ENCODE measurements at places on chromosomes 7 and 10. TPM values are rescaled to one million over a fixed set of nuclear protein-coding genes. Genes with fewer than 3 reads are reported as not detected.

IL2RA gene
- not detected for total RNA-seq

OPN1SW gene
- not detected for total RNA-seq

NPSR1 gene
- total RNA-seq: not detected

PLAU gene
- total RNA-seq: 1,509 TPM

CXCL12 gene
- 5.4 TPM for total RNA-seq

CALY gene
- not detected for total RNA-seq

AIMP2 gene
- total RNA-seq: 101 TPM

CDC14C gene
- total RNA-seq: 0.05 TPM

C10orf71 gene
- total RNA-seq: not detected

STEAP4 gene
- 2.1 TPM for total RNA-seq

HOXA13 gene
- under 0.01 TPM for total RNA-seq

ITIH5 gene
- total RNA-seq: 11.1 TPM

PTPN20 gene
- total RNA-seq: 9.5 TPM

CLCN1 gene
- not detected for total RNA-seq

TUBB8 gene
- not detected for total RNA-seq

ZNF117 gene
- total RNA-seq: 6.1 TPM

PCLO gene
- total RNA-seq: 0.35 TPM

ACSL5 gene
- total RNA-seq: 11.8 TPM

MLXIPL gene
- not detected for total RNA-seq

PPP1R17 gene
- not detected for total RNA-seq

NPFFR1 gene
- not detected for total RNA-seq

WIPF3 gene
- 0.35 TPM for total RNA-seq

ASIC3 gene
- total RNA-seq: 0.15 TPM

C10orf95 gene
- 0.25 TPM for total RNA-seq

RASA4B gene
- 0.85 TPM for total RNA-seq

MMRN2 gene
- 0.55 TPM for total RNA-seq

LBX1 gene
- not detected for total RNA-seq

CFAP58 gene
- total RNA-seq: 0.75 TPM

SLC39A12 gene
- not detected for total RNA-seq

SNX10 gene
- total RNA-seq: 88.0 TPM

VSTM4 gene
- total RNA-seq: 0.35 TPM

STK31 gene
- total RNA-seq: 0.25 TPM

MRPS17 gene
- 15.6 TPM for total RNA-seq

PPIF gene
- total RNA-seq: 58.7 TPM

AKR1D1 gene
- not detected for total RNA-seq

HYAL4 gene
- not detected for total RNA-seq

IGF2BP3 gene
- total RNA-seq: 50.8 TPM

TMEM176A gene
- total RNA-seq: 0.35 TPM

AKR1C4 gene
- not detected for total RNA-seq

RFC2 gene
- 24.7 TPM for total RNA-seq

CYP3A7 gene
- not detected for total RNA-seq

PTER gene
- total RNA-seq: 34.7 TPM

LARP4B gene
- 45.1 TPM for total RNA-seq

DNAJC12 gene
- total RNA-seq: 3.0 TPM

ABCB1 gene
- 60.6 TPM for total RNA-seq

POT1 gene
- total RNA-seq: 29.7 TPM

CALCR gene
- 0.17 TPM for total RNA-seq

NEUROG3 gene
- not detected for total RNA-seq
